Stimulated activated CD4-positive, alpha-beta T cell treated with anti-CD3 and anti-CD28 coated beads, Interleukin-1b, Interleukin-23, amount 100 ng/mL, for 24 hours (primary cell): ENCODE measurements at places on chromosomes 5 and 9.
A peak's percentile ranks its signal among the peaks of the same experiment; 100 is the strongest.

DNA sequence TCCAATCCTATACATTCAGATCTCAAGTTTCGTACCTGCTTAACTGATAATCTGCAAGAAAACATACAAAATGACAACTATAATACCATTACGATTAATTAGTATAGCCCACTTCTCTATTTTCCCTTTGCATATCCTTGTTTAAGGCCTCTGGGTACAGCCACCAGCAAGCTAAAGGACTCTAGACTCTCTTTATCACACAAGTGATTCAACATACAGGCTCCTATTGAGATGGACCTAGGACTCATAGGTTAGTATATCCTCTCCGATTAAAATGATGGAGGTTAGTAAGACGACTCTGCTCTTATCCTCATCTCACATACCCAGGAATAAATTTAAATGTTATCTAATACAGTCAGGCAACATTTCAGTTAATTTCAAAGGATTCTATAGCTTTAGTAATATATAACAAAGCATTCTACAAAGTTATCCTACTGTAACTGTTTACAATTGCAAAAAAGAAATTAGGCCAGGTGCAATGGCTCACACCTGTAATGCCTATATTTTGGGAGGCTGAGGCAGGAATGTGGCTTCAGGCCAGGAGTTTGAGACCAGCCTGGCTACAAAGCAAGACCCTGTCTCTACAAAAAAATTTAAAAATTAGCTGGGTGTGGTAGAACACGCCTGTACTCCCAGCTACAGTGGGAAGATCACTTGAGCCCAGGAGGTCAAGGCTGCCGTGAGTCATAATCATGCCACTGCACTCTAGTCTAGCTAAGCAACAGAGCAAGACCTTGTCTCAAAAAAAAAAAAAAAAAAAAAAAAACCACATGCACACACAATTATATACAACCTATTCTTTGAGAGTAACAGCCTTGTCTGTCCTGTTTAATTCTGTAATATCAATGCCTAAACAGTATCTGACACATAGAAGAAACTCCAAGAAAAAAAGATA is 15.4 kb downstream of the HAUS6 start:
- DNase-seq: no peak

- no peak for DNase-seq
Measured at GRCh38 chr5:123881759-123882244, 369.8 kb downstream of the CSNK1G3 start.

GRCh38 chr5:133818031-133818431 is 150.4 kb downstream of the C5orf15 start:
- DNase-seq: no peak

DNA sequence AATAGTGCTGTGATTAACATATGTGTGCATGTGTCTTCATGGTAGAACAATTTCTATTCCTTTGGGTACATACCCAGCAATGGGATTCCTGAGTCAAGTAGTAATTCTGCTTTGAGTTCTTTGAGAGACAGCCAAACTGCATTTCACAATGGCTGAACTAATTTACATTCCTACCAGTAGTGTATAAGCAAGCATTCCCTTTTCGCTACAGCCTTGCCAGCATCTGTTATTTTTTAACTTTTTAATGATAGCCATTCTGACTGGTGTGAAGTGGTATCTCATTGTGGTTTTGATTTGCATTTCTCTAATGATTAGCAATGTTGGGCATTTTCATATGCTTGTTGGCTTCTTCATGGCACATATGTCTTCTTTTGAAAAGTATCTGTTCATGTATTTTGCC is 308.5 kb downstream of the ARRDC3 start:
- DNase-seq: no peak

DNA sequence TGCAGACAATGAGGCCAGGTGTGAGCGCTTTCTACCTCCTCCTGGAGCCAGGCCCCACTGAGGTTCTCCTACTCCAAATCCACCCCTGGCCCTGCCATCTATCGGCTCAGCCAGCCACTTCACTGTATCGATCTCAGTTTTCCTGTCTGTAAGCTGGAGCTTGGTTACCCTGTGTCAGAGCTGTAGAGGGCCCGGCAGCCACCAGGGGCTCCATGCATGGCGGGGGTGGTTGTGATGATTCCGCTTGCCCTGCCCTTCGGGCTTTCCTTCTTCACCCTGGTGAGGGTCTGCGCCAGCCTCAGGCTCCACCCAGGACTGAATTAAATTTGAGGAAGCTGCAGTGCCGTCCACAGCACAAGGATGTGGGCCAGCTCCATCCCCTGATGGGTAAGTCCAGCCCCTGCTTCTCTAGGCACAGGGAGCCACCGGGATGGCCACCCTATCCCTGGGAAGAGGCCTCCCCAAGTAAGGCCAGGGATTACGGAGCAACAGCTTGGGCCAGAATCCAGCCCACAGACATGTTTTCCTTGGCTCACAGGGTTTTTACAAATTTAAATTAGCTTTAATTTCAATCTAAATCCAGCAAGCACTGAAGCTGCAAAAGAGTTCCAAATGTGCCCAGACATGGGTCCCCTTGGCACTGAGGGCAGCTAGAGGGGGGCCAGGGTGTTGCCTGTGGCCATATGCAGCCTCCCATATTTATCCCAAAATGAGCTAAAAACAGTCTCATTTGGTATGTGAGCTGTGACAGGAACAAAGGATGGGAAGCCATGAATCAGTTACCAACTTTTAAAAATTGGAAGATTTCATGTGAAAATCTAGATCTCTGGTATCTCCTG is 89.1 kb upstream of the FBXW11 start:
- DNase-seq: no peak

DNA sequence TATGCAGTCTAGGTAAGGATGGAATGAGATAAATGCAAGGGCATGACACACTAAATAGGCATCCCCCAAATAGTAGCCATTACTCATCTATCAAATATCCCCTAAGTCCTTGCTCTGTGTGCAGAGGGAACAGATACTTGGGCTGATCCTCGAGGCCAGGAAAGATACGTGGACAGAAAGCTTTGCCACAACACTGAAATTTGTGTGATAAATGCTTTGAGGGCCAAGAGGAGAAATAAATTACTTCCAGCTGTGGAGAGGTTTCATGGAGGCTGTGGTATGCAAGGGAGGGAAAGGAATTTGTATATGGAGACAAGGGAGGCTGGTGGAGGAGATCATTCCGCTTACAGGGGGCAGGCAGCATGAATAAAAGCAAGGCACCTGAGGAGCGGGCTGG is 18.5 kb downstream of the ATOX1 start:
- DNase-seq: no peak

DNA sequence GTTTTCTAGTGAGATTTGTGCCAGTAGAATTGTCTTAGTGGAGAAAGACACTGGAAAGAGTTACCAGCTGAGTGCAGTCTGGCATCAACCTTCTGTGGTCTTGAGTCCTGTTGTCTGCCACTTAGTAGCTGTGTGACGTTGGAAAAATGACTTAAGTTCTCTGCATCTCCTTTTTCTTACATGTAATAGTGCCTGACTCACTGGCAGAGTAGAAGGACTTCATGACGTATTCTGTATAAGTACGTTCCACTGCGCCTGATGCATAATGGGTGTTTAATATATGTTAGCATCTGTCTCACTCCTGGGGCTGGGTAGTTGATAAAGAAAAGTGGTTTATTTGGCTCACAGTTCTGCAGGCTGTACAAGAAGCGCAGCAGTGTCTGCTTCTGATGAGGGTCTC is 144.8 kb downstream of the ST8SIA4 start:
- DNase-seq: no peak

- DNase-seq: no peak
Measured at GRCh38 chr9:73667749-73668148, 516.1 kb downstream of the ANXA1 start.

GRCh38 chr9:122122903-122123632 is 30.0 kb upstream of the TTLL11 start:
- peak; percentile 62 for DNase-seq

GRCh38 chr5:148778882-148779281 is 47.5 kb upstream of the ADRB2 start:
- DNase-seq: no peak

DNA sequence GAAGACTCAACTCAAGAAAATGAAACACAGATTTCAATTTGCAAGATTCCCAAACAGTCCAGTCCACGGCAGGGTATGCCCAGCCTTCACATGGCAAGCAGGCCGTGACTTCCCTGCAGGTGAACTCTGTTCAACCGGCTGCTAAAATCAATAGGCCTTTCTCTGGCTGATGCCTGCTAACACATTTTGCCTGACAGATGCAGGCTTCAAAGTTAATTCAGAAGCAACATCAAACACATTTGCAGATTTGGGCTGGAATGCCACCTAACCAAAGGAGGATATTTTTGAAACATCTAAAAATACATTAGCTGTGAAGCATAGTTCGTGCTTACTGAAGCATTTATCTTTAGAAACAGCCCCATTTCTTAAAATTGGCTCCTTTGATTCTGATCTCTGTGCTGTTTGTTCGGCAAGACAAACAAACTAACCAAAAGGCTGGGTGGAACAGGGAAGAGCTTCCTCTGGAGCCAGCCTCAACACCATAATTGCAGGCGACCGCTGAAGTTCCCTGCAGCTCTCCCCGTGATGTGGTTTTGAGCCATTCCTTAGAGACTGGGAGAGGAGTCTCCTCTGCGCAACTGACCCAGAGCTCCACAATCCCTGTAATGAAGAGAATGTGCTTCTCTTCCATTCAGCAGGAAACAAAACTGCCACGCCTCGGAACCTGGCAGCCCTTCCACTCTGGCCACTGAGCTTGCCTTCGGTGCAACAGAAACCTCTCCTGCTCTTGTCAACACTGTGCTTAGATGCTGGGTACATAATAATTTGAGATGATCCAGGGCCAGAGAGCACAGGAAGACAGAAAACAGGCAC is 126.5 kb downstream of the MYO10 start:
- no peak for DNase-seq
